ENCODE measurements at places on chromosomes 1 and 21. TPM values are rescaled to one million over a fixed set of nuclear protein-coding genes. Genes with fewer than 3 reads are reported as not detected.

DNA sequence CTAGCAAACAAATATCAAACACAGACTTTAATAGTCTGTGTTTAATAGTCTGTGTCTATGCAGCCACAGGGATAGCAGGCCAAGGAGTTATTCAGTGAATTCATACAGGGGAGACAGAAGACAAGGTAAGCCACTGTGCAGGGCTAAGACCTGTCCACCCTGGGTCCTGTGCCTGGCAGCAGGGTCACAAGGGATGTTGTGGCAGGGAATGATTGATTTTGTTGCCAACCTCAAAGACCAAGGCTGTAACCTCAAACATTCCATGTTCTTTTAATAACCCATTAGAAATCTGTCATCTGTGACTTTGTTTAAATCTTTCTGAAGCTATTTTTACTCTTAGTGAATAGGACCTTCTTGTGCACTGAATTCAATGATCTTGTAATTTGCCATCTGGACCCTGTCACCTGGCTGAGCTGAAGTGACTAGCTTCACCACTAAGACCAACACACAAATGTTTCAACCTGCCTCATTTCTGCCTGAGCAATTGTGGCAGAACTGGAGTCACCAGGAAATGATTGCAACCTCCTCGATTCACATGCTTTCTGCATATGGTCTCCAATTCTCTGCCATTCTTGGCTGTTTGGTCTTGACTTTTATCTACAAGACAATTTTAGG is 154.2 kb downstream of the ASTN1 start:
- DNase-seq = no peak

DNA sequence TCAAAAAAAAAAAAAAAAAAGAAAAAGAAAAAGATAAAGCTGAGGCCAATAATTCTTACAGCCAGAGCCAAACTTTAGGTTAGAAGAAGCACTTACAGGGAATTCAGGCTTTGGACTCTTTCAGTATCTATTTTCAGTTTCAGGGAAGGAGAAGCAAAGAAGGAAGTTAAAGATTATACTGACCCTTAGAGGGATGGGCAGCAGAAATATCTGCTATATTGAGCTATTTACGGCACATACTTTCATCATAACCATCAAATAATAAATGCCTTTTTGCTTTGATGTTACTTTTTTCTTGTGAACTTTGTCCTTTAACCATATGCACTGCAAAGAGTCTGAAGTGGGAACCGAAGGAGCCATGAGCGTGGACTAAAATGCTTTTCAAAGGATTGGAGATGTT is 42.0 kb downstream of the TM2D1 start:
- no peak for DNase-seq

GRCh38 chr1:10068605-10069294 is 36.0 kb downstream of the UBE4B start:
- no peak for DNase-seq

The ADGRB2 gene
- total RNA-seq = 0.17 TPM

GRCh38 chr1:181318858-181319235 is 164.5 kb upstream of the CACNA1E start:
- no peak for DNase-seq

- DNase-seq = peak; percentile 42
These were observed 836.1 kb upstream of the ADAMTS5 start for GRCh38 chr21:27802816-27803475.

DNA sequence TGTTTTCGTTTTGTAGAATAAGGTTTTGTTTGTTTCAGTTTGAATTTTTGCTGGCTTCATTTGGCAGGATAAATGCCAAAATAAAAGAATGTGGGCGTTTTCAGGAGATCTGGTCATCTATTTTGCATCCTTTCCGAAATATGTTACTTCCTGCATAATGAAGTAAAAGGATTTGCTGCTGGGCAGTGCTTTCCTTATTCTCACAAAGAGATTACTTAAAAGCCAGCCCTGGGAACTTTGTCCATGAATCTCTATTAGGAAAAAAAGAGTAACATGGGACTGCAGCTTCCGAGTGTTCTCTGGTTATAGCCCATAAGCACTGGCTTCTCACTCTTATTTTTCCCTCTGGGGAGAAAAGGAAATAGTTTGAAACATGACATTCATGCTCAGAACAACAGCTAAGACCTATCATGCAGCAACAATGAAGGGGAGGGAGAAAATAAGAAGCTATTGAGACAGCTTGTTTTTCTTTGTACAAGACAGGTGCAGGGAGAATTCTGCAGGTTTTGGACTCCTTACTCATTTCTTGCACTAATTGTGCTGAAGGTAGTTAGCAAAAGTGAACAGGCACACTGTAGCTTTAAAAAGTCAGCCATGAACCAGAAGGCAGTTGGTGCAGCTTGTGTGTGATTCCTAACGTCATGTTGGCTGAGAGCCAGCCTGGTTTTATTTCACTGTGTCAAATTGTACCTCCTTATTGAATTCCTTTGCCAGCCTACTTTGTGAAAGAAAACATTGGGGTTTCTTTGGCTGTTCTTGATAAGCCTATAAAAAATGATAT is at the start of gene SAMD13:
TSS of gene SAMD13 (plus strand) at position 705 of the 781 bp plus-strand sequence. CDS start 1,527 bp downstream, outside the sequence.
- peak; percentile 94 for DNase-seq

DNA sequence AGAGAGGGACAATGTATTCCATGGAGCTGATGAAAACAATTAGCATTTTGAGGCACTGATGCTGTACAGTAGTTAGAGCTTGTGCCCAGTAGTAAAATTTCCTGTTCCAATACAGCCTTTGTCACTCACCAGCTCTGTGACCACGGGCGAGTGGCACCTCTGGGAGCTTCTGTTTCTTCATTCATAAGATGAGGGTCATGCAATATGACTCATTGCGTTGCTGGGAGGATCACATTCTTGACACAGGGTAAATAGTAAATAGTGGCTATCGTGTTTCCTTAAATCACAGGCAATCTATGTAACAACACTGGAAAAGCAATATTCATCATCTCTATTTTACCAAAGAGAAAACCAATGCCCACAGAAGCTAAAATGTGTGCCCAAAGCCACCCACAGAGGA is 4.5 kb upstream of the LRRC52 start:
- DNase-seq = no peak

DNA sequence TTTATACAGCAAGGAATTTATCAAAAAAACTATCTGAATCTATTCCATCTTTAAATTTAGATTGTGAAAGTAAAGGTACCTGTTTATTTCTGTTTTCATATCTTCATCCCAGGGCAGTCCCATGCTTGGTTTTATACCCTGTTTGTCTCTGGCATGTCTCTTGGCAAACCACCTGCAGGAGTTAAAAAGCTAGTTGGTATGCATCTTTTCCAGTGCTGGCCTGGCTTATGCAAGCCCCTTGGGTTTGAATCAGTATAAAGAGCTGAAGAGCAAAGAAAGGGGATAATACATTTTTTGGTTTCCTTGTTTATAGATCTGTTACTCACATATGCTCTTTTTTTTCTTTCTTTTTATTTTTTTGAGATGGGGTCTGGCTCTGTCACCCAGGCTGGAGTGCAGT is 37.8 kb downstream of the LRRC8C start:
- no peak for DNase-seq

- peak; percentile 37 for DNase-seq
These were observed 16.9 kb downstream of the SELL start for GRCh38 chr1:169694304-169695075.

The CFHR4 gene
- not detected for total RNA-seq

DNA sequence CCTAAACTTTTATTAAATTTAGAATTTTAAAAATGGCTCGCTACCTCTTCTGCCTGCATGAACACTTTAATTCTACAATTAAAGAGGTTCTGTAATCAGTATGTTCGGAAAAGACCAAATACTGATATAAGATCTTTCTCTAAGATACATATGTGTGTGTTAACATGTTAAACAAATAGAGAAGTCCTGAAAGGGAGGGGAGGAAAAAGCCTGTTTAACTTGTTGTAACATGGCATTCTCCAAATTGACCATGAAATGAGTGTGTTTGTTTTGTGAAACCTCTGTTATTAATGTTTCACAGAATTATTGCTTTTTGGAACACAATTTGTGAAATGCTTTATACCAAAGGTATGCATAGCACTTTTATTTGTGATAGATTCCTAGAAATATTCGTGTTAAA is 77.0 kb downstream of the MARK1 start:
- no peak for DNase-seq

- no peak for DNase-seq
These were observed 134.1 kb downstream of the GLUL start for GRCh38 chr1:182257369-182258063.

DNA sequence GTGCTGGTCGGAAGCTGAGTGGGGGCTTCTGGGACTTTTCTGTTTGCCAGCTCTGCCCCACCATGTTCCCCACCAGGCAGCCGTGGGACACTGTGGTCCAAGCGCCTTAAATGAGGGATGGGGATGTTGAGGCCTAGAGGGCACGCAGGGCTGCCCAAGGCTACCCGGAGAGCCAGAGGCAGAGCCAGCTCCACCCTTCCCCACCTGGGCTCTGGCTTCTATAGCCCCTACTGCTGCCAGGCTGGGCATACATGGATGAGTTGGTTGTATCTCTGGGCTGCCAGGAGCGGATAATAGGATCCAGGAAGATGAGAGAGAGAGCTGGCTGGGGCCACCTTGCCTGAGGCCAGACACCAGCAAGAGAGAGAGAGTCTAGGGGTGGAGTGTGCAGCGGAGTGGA is 49.4 kb downstream of the PTPRU start:
- no peak for DNase-seq

The TAS1R1 gene
- total RNA-seq = under 0.01 TPM

DNA sequence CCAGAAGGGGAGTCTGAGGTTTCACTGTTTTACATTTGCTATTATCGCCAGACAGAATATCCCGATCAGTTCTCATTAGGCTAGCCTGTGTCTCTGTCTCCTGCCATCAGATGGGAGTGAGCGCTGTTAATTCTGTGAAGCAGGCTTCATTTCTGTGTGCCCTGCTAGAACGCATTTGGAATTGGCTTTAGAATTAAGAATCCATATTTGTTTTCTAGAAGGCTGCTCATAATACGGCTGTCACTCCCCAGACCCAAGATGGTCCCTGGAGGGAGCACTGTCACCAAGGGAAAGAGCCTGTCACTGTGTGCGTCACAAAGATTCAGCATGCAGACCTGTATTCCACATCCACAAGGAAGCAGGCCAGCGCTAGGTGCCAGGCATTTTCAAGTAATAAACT is 49.2 kb downstream of the CASQ2 start:
- no peak for DNase-seq

DNA sequence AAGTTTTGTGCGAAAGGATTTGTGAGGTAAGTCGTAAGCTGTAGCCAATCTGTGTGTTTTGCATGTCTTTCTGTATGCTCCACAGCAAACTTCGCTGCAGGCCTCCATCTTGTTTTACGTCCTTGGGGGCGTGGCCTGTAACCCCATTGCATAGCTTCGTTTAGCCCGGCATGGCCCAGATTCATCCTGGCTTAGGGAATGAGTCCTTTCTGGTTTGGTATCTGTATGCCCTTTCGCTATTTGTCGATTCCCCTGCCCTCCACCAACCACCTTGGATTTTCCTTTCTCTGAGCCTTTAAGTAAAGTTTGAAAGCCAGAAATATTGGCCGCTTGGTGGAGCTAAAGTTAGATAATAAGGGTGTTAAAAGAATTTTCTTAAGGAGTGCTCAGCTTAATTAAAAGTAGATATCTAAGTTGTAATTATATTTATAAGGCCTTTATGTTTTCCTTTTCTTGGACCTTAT is 1.1 kb downstream of the THEM4 start:
- DNase-seq = peak; percentile 30

GRCh38 chr1:22285549-22286396 is 142.9 kb upstream of the WNT4 start:
- DNase-seq = no peak

The FBXO2 gene
- total RNA-seq = 1.7 TPM

The ZNF593OS gene
- total RNA-seq = not detected

All from dermis blood vessel endothelial cell (primary cell).